ENCODE measurements at places on chromosomes 13 and 19.

GRCh38 chr13:31749929-31750328 is 10.6 kb downstream of the RXFP2 start:
- DNase-seq = no peak

- no peak for DNase-seq
Observed at GRCh38 chr13:29379865-29380264, 215.6 kb downstream of the SLC7A1 start.

- DNase-seq = no peak
Observed at GRCh38 chr19:35045667-35046300, 4.3 kb downstream of the HPN start.

- peak; percentile 47 for DNase-seq
Observed at GRCh38 chr13:113882267-113882630, 18.4 kb upstream of the GAS6 start.

DNA sequence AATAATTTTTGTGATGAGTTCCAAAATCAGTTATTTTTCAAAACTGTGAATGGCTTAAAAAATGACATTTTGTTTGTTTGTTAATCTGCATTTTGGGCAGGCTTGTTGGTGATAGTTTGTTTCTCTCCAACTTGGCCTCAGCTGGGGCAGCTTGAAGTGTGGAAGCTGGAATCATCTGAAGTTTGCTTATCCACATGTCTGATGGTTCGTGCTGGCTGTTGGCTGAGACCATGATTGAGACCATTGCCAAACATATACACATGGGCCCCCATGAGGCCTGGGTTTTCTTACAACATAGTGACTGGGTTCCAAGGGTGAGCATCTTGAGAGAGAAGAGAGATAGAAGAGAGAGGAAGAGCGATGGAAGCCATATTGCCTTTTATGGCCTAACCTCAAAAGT is 201.2 kb downstream of the NDFIP2 start:
- no peak for DNase-seq

- DNase-seq = no peak
Observed at GRCh38 chr19:57473646-57474045, 3.7 kb downstream of the ZNF772 start.

- no peak for DNase-seq
Observed at GRCh38 chr13:32164622-32165268, 133.2 kb downstream of the FRY start.

GRCh38 chr19:52542984-52543664 is 15.7 kb downstream of the ZNF808 start:
- DNase-seq = peak; percentile 65

GRCh38 chr13:43196750-43197370 is 173.5 kb downstream of the DNAJC15 start:
- DNase-seq = no peak

DNA sequence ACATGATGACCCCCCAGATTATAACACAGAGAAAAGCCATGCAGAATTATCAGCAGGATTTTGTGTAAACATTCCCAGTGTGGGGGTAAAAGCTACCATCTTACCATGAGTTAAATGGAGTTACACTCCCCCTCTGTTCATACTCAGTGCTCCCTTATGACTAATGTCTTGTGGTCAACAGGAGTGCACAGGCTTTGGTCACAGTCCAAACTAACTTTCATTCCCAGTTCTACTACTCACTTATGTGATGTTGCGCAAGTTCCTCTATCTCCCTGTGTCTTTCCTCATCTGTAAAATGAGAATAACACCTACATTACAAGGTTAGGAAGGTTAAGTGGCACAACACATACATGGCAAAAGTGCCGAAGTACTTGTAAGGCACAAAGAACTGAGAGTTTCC is 277.9 kb downstream of the RBM26 start:
- DNase-seq = no peak

- DNase-seq = no peak
Observed at GRCh38 chr13:59776924-59777690, 386.6 kb downstream of the DIAPH3 start.

- DNase-seq = no peak
Observed at GRCh38 chr13:93690139-93690538, 463.5 kb downstream of the GPC6 start.

DNA sequence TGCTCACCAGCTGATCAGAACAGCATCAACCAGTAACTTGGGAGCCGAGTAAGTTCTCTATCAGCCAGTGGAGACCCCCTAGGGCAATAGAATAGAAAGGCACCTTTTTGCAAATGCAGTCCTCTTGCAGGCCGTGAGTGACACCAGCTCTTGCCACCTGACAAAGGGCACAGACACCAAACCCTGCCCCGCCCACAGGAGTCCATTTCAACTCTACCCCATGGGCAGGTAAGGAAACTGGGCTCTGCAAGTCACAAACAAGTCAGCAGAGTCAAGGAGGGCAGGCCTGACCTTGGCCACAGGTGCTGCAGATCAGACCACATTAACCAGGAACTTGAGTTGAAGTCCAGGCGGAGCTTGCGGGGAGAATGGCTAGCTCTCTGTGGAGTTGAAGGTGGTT is 77.4 kb upstream of the SPATA13 start:
- no peak for DNase-seq

- no peak for DNase-seq
Observed at GRCh38 chr13:112814905-112815585, 125.2 kb downstream of the ATP11A start.

DNA sequence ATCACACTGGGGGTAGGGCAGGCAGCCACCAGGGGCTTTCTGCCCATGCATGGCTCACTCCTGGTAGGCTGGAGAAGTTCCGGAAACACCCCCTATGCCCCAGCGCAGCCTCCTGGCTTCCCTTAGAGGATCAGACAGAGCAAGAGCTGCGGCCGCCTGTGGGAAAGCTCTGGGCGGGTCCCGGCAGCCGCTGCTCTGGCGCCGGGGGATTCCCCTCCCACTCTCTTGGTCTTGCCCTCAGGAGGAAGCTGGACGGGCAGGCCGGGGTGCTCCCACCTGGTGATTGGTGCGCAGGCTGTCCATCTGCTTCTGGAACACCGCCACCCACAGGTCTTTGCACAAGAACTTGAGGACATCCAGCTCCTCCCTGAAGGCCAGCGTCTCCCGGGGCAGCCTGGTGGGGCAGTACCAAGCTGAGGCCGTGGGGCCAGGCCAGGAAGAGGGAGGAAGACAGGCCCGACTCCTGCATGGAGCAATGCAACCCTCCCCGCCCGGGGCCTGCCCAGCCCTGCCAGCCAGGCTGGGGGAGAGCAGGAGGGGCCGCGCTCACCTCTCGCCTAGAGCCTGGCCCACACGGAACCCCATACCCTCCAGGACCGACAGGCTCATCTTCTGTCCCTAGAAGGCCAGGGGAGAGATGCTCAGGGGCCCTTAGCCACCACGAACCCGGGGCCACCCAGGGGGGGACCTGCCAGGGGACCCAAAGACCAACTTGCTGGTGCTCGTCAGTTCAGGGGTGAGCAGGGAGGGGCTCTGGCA is 4.0 kb upstream of the NKPD1 start:
- DNase-seq = peak; percentile 75

- no peak for DNase-seq
Observed at GRCh38 chr13:102212729-102213128, 189.1 kb downstream of the FGF14 start.

DNA sequence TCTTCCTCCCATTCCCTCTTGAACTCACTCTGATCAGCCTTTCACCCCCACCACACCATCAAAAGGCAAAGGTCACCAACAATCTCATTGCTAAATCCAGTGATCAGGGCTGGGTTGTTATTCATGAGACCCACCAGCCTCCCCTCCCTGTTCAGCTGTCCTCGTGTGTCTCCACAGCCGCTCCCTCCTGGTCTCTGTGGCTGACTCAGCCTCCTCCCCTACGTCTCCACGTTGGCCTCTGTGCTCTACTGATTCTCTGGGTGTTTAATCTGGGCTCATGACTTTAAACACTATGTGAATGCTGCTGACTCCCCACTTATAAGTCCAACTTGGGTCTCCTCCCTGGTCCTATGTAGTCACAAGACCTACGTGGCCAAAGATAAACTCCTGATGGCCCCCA is 38.9 kb downstream of the PARP4 start:
- DNase-seq = no peak

GRCh38 chr13:93767180-93767916 is 540.7 kb downstream of the GPC6 start:
- DNase-seq = no peak

DNA sequence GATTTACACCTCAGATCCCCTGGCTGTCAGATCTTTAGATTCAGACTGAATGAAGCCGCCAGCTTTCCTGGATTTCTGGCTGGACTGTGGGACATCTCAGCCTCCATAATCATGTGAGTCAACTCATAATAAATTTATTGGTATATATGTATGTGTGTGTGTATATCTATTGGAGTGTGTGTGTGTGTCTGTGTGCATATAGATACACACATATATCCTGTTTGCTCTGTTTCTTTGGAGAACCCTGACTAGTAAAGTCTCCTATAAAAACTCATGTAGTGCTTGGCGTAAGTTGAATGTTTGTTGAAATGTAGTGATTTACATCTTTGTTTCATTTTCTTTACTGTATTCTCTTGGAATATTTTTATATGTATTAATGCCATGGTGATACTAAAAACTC is 499.5 kb upstream of the KLF12 start:
- DNase-seq = no peak

DNA sequence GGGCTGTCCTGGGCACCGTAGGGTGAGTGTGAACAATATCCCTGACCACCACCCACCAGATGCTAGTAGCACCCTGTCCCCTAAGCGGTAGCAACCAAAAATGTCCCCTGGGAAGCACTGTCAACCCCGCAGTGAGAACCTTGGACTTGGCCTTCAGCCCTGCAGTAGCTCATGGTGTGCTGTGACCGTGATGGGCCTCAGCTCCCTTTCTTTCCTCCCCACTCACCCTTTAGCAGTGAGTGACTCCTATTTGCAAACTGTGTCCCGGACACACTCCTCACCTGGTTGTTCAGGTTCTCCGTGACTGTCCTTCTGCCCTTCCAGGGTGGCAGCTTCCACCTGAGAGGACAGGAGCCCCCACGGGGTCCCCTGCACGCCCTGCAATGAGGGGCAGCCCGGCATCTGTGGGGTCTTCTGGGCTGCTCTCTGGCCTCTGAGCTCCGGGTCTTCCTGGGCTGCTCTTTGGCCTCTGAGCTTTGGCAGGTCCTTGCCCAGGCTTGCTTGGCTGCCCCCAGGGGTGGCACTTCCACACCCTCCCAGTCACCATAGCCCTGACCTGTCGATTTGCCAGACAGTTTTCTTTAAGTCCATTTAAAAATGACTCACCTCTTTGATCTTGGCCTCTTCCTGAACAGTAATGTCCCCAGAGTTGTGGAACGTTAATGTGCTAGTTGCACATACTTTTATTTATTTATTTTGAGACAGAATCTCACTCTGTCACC is 3.8 kb downstream of the KDM4B start:
- DNase-seq = no peak

- no peak for DNase-seq
Observed at GRCh38 chr13:51347099-51347498, 7.6 kb downstream of the SERPINE3 start.

DNA sequence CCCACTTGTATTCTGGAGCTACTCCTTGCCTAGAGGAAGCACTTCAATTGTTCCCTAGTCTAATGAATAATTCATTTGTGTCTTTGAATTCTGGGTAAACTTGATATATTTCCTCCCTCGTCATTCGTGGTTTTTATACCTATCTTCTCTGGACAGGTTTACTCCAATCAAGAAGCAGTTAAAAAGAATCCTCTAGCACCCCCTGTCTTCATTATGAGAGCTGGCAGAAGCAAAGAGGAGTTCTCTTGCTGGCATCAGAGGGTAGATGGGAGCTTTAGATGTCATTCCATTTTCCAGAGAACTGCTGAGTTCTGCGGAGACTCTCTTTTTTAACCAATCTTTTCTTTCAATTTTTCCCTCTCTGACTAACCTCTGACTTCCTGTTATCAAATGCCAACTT is 627.7 kb downstream of the FGF9 start:
- DNase-seq = no peak

- no peak for DNase-seq
Observed at GRCh38 chr19:43028866-43029265, 2.6 kb upstream of the PSG11 start.

DNA sequence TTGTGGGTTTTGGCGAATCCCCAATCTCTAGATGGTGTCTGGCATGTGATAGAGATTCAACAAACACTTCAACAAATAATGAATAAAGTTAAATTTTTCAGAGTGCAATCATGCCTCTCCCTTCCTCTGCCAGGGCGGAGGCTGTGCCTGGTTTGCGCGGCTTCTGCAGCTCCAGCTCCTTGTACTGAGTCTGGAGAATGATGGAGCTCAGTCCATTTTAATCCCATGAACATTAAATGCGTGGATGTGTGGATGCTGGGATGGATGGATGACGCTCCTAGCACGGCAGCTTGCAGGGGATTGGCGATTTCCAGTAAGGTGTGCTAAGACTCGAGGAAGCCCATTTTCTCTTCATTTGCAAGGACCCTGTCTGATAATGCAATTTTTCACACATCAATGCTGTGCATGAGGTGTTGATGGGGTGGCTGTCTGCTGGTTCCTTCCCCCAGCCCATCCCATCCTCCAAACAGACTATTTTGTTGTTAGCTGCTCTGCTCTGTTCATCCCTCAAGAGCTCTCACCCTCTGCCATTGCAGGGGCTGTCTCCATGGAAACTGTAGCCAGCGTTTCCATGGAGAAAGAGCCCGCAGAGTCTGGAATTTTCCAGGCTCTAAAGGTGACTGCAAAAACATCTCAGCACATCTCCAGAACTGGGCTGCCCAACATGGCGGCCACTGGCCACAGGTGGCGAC is 92.6 kb upstream of the PEG3 start:
- DNase-seq = no peak

DNA sequence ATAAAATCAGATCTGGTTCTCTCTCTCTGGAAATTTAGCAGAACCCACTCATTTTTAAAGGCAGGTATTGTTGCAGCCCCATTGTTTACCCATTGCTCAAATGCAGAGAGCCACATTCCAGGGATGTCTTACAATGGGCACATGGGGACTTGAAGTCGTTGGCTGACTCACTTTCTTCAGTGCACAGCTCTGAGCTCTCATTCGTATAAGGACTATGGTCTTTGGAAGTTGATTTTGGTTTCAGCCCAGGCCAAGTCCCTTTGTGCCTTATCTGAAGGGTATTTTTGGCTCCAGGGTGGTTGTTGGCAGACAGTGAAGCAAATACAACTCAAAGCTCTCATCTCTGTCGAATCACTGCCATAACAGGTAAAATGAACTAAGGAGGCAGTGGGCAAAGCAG is 47.3 kb upstream of the CLDN10 start:
- no peak for DNase-seq

DNA sequence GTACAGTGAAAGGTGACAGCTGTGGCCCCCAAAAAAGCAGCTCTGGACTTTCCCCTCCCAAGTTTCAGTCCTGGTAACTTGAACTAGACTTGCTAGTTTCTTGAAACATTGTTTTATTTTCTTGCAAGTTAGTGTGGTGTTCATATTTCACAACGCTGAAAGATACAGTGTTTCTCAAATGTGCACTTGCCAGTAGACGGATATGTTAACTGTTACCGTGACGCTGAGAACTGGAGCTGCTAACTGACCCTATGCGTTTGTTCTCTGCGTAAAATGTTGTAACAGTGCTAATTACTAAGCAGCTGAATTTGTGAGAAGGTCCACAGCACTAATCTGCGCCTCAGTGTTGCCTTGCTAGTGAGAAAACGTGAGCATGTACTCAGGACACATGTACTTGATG is 79.6 kb downstream of the GGACT start:
- no peak for DNase-seq
